ENCODE measurements at places on chromosomes 11 and 22.

DNA sequence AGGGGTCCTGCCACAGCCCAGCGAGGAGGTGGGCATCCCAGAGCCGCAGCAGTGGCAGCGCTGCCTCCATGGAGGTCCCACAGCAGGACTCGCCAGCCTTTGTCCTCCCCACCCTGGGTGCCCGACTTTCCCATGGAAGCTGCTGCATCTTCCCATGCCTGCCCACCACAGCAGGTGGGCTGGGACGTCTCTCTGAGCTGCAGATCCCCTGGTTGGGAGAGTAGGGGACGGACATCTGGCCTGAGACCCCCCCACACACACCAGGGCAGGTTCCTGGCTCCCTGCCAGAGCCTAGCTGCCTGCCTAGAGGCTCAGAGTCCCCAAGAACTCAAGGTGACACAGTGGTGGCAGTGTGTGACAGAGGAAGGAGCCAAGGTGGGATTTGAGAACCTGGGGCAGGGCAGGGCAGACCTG is 21.5 kb upstream of the PRR5 start:
- no peak for DNase-seq

GRCh38 chr11:47443028-47443700 is 5.8 kb downstream of the RAPSN start:
- no peak for DNase-seq

GRCh38 chr11:2549876-2550605 is 105.2 kb downstream of the KCNQ1 start:
- no peak for DNase-seq

GRCh38 chr11:44221456-44221855 is 88.5 kb downstream of the ALX4 start:
- no peak for DNase-seq

- DNase-seq = no peak
Measured at GRCh38 chr22:32573991-32574390, 99.4 kb downstream of the FBXO7 start.

All from Karpas-422 (cell line).